Karpas-422 (cell line): ENCODE measurements at places on chromosomes 4 and X.

DNA sequence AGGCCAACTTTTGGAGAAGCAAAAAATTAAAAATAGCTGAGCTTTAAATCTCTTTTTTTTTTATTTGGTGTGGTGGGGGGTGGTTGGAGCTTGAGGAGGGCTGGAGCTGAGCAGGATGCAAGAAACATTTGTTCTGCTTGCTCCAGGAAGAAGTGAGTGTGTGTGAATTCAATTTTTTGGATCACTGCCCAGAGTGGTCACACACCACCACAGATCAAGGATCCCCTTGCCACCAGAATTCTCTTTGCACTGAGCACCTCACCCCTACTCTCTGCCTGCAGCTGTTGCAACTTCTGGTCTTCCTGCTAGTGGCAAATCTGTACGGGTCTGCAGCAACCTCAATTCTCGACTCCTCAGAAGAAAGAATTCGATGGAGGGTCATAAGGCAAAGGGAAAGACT, 19.9 kb upstream of the PLP1 start:
- DNase-seq: no peak

DNA sequence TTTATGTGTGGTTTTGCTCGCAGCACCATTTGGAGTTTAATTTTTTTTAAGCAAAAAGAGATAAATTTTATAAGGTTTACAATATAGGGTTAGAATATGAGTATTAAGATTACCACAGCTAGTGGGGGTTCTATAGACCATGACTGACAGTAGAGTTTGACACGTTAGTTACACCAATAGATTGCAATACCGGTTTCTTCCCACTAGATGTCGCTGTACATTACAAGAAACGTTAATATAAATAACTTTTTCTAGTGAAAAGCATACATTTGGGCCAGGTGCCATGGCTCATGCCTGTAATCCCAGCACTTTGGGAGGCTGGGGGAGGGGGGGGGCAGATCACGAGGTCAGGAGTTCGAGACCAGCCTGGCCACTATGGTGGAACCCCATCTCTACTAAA, 433.6 kb downstream of the MAGEB5 start:
- peak; percentile 85 for DNase-seq

DNA sequence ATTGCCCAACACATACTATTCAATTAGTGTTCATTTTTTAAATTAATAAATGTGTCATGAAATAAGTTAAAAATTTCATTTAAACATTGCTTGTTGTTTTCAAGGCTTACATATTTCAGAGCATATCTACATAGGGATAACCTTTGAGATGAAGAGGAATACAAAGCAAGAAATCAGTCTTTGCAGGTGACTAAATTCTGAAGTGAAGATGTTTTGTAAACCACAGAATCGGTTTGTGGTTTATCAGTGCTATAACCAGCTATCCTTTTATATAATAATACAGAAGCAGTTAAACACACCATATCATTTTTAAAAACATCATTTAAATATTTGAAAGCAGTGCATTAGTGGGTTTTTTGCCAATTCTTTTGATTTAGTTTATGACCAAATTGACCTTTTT, 26.9 kb downstream of the FAM241A start:
- DNase-seq: no peak

GRCh38 chrX:34764852-34765361, 107.8 kb upstream of the TMEM47 start:
- DNase-seq: no peak

DNA sequence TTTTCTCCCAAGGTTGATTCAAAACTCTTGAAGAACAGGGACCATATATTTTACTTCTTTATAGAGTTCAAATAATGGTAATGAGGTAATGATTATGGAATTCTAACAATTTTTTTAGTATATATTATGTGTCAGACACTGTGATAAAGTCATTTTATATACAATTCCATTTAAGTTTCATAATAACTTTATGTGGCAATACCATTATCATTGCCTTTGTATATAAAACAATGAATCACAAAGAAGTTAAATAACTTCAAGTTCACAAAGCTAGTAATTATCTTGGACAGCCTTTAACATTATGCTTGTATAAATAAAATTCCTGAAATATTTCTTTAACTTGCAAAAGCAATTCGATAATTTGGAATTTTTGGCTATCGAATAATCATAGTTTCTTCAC, 20.6 kb downstream of the MAGEC1 start:
- DNase-seq: no peak

- no peak for DNase-seq
Observed at GRCh38 chr4:164615964-164616363, 138.0 kb upstream of the SMIM31 start.

- no peak for DNase-seq
Observed at GRCh38 chrX:13411496-13412207, 91.8 kb upstream of the ATXN3L start.

GRCh38 chrX:108036298-108036973, 8.4 kb upstream of the VSIG1 start:
- DNase-seq: no peak
